Activated CD4-positive, alpha-beta T cell treated with anti-CD3 and anti-CD28 coated beads for 1 hour (primary cell): ENCODE measurements at places on chromosomes 12 and 14.

- no peak for DNase-seq
These were observed 18.6 kb downstream of the DUSP6 start for GRCh38 chr12:89333564-89334252.

DNA sequence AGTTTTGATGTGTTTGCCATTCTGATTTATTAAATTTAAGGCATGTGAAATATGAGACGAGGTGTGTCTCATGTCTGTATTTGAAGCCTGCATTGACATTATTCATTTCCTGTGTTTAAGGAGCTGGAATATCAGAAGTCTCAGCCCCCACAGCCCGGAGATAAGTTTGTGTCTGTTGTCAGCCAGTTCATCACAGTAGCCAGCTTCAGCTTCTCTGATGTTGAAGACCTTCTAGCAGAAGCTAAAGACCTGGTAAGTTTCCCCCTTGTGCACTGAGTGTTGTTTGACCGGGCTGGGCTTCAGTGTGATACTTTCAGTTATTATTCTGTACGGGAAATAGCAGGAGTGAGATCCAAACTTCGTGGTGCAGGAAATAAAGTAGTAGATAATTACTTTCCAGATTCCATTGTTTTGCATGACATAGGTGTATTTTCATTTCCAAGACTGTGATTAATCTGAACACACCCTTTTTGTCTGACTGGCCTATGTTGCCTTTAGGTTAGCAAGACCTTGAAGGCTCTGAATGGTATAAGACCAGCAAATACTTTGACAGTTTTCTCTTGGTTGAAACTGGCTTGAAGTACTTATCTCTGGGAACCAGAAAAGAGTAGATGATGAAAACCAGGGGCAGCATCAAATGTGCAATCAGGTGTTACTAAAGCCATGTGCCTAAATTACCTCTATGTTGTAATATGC is 101.5 kb downstream of the GPR135 start:
- DNase-seq: no peak

DNA sequence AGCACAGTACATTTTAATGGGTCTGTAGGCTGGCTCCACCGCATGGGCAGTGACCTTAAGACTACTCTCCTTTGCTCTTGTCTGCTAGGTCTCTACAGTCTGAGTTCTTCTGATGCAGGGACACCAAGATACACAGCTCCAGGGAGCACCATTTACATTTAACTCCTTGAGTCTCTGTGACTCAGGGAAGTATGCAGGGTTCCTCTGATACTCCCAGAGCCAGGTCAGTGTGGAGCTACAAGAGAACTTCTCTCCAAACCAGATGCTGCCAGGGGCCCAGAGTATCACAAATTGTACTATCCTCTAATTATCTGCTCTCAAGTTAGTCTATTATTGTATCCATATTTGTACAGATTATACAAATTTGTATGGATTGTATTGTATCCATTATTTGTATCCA is 15.2 kb downstream of the ZFP36L1 start:
- no peak for DNase-seq

- DNase-seq: no peak
These were observed 156.3 kb upstream of the PZP start for GRCh38 chr12:9364224-9365176.

- no peak for DNase-seq
These were observed 12.0 kb upstream of the SLC2A14 start for GRCh38 chr12:7884689-7885088.

- DNase-seq: no peak
These were observed 30.1 kb upstream of the ZFP36L1 start for GRCh38 chr14:68822926-68823325.

GRCh38 chr12:48580831-48581230 is 11.0 kb upstream of the LALBA start:
- DNase-seq: no peak

DNA sequence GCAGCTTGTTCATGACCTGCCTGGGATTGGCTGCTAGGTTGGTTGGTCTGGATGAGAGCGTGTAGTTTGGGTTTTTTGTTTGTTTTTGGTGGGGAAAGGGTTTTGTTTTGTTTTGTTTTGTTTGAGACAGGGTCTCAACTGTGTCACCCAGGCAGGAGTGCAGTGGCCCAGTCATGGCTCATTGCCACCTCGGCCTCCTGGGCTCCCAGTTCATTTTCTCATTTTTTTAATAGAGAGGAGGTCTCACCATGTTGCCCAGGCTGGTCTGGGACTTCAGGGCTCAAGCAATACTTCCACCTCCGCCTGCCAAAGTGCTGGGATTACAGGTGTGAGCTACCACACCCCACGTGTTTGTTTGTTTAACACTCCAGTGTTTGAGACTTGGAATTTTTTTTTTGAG is 3.8 kb downstream of the DYNC1H1 start:
- DNase-seq: no peak

GRCh38 chr14:55724736-55725135 is 144.7 kb downstream of the KTN1 start:
- no peak for DNase-seq
